ENCODE measurements at places on chromosomes 6 and 20.

DNA sequence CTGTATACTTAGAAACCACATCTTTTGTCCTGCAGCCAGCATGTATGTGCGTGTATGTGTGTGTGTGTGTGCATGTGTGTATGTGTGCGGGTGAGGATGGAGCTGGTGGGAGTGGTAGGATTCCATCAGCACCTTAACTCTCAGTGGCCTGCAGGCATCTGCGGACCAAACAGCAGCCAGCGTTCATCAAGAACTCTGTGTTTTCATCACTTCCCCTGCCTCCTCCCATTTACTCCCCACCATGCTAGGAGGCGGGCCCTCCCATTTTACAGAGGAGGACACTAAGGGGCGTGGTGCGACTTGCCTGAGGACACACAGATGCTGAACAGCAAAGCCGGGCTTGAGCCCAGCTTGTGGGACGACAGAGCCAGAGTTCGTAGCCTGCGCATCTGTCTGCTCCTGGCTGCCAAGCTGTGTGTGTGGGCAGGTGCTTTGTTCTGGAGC is 8.9 kb downstream of the VSTM2L start:
- peak; percentile 48 for DNase-seq

GRCh38 chr6:13049666-13050254 is 278.6 kb downstream of the TBC1D7 start:
- no peak for DNase-seq

DNA sequence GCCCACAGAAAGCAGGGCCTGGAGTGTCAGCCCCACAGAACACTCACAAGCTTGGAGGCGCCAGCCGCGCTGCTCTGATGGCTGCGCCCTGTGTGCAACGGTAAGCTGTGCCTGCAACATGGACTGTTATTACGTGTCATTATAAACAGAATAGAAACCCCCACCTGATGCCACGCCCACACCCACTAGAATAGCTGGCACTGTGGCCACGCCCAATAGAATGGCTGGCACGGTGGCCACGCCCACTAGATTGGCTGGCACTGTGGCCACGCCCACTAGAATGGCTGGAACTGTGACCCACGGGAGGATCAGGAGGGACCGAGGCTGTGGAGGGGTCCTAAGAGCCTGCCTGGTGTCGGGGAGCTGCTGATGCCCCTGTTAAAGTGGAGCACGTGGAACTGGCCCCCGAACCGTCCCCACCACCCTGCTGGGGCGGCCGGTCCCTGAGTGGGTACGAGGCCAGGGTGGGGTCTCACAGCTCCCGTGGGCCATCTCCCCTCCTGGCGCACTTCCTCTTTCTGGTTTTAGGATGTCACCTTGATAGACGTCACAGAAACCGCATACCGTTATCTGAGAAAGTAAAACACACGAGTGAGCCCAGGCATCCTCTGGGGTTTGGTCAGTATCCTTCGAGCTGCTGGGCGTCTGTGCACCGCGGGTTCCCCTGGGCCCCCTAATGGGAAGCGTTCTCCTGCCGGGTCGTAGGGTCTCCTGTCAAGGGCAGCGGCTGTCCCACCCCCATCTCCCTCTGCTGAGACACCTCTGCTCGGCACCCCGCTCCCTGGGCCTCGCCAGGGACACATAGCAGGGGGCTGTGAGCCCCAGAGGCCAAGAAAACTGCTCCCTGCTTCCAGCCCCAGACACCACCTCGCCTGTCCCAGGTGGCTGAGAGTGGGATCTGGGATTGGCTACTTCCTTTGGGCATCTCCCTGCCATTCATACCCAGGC is 25.4 kb downstream of the SLC17A9 start:
- peak; percentile 64 for DNase-seq

GRCh38 chr20:10652660-10653261 is 21.0 kb downstream of the JAG1 start:
- DNase-seq = no peak

DNA sequence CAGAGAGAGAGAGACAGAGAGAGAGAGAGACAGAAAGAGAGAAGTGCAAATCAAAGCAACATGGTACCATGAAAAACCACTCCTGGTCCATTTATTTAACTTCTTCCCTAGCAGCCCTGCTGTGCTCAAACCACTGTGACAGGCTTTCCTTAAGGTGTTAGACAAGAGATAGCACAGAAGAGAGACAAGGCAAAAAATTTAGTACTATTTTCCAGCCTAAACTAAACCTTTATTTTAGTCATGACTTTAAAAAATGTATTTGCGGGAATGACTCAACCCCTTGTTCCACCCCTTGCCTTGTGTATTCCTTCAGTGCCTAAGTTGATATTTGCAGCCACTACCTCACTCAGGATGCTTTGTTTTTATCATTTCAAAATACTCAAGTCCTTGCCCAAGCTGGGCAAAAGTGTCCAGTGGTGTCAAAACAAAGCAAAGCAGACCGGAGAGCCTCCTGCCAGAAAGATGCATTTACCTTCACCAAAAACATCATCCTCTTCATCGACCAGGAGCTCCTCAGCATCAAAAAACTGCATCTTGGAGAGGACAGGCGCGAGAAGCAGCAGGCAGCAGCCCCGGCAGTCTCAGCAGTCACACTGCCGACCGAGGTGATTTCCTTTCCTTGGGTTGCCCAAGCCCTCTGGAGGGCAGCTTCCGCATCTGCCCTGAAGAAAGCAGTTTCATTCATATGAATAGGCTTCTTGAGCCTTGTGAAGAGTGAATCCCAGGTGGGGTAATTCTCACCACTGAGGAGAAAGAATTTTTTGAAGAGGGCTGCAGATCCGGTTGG is at the start of gene RIPOR2:
TSS of gene RIPOR2 (minus strand) at position 595 of the 787 bp plus-strand sequence. CDS start at position 533, 62 bp downstream.
- DNase-seq = no peak

DNA sequence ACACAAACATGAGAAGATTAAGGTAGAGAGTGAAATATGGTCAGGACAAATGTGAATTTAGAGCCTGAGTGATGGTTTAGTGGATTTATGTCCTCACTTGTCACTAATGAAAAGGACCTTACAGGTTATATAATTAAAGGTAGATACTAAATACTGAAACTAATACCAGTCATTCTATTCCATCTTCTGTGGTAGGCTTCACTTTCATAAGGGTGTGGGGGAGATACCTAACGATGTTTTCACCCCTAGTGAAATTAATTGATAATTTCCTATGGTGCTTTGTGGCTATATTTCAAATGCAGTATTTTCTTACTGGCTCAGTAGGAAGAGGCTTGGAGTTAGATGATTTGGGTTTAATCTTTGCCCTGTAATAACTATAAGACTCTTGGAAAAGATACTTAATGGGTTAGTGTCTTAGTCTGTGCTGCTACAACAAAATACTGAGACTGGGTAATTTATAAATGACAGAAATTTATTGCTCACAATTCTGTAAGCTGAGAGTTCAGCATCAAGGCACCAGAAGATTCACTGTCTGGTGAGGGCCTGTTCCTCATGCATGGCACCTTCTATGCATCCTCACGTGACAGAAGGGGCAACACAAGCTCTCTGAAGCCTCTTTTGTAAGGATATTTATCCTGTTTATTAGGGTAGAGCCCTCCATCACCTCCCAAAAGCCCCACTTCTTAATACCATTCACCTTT is 21.3 kb downstream of the RNF217 start:
- no peak for DNase-seq

GRCh38 chr6:150143516-150144293 is 861 bp downstream of the PPP1R14C start:
- no peak for DNase-seq

- no peak for DNase-seq
These were observed 52.4 kb upstream of the SPDEF start for GRCh38 chr6:34608321-34609091.

- DNase-seq = no peak
These were observed 37.7 kb downstream of the KCNK17 start for GRCh38 chr6:39276379-39276995.

GRCh38 chr6:12950976-12951375 is 234.4 kb downstream of the PHACTR1 start:
- no peak for DNase-seq

GRCh38 chr6:15044146-15044882 is 201.6 kb upstream of the JARID2 start:
- DNase-seq = no peak

DNA sequence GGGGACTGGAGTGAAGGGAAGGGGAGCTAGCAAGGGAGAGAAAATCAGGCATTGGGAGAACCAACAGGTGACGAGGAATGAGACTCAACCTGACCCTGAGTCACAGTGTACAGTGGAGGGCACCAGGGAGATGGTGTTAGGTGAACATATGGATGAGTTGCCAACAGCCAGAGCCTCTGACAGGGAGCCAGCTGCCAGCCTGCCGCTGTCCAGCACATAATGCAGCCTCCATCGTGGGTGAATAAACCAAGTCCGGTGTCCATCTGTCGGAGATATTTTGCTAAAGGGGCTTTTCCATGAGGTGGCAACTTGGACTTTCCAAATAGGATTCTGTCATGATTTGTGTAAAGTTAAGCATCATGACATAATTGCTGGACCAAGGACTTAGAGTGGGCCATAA is 88.1 kb downstream of the CDH4 start:
- no peak for DNase-seq

GRCh38 chr6:144314562-144314961 is 29.4 kb downstream of the UTRN start:
- DNase-seq = no peak

GRCh38 chr6:39143238-39143930 is 28.4 kb upstream of the SAYSD1 start:
- no peak for DNase-seq

DNA sequence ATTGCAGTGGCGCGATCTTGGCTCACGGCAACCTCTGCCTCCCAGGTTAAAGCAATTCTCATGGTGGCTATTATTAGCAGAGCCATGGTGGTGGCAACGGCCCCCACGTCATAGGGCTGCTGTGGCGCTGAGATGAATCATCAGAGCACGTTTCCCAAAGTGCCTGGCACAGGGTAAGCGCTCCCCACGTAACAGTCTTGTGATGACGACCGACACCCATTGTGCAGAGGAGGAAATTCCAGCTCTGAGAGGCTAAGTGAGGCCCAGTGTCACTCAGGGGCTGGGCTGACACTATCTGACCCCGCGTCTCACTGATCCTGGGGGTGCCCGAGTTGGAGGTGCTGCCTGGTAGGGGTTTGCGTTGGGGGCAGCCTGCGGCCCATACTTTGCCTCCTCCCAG is 16.2 kb downstream of the SUN5 start:
- no peak for DNase-seq

DNA sequence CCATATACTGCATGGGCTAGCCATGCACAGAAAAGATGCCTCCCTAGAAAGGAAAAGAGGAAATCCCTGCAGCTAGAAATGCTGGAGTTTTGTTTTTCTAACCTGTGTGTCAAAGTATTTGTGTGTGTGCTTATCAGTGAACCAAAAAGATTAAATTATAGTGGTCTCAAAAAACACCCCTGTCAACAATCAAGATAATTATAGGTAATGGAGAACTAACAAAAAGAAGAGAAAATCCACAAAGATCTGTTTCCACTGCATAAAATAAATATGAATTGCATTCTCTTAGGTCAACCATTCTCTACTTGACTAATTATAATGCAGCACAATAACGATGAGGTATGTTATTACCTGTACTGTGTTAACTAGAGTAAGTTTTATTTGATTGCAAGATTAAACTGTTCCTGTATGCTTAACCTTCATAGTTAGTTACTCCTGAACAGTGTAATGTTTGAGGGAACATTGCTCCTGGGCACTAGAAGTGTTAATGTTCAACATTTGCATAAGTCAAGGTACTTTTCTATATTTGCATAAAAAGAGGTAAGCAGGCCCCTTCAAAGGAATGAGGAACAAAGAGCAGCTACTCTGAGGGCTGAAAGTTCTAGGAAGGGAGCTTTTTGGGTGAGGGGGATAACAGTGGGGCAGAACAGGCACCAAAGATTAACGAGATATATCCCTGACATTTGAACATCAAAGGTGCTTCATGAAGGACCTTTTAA is 212.1 kb downstream of the BTBD9 start:
- DNase-seq = no peak

- no peak for DNase-seq
These were observed 119.6 kb upstream of the MTHFD1L start for GRCh38 chr6:150745896-150746295.

DNA sequence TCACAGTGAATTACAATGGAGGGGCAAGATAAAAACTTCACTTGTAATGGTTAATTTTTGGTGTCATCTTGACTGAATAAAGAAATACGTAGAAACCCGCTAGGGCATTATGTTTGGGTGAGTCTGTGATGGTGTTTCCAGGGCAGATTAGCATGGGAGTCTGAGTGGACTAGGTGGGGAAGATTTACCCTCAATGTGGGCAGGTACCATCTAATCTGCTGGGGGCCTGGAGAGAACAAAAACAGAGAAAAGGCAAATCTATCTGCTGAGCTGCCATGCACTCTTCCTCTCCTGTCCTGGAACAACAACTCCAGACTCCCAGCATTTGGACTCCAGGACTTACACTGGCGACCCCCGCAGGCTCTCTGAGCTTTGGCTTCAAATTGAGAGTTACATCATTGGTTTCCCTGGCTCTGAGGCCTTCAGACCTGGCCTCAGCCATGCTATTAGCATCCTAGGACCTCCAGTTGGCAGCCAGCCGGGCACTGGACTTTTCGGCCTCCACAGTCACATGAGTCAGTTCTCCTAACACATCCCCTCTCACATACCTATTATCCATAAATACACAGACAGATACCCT is 19.7 kb downstream of the NINL start:
- DNase-seq = no peak

DNA sequence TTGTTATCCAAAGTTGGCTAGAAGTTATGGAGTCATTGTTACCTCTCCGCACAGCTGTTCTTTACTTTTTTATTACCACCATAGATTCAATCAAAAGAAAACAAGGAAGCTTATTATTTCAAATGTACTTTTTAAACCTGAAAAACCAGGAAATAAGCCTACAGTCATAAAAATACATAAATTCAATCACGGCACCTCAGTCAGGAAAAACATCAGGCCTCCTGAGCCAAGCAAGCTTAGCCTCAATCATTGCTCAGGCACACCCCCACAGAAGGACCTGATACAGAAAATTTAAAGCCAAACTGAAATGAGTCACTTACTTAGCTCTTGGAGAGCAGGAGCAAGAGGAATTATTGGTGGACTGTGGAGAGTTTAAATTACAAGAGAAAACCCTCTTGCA is 44.3 kb downstream of the MARCKS start:
- DNase-seq = no peak

GRCh38 chr6:6333501-6333900 is 13.0 kb upstream of the F13A1 start:
- no peak for DNase-seq

DNA sequence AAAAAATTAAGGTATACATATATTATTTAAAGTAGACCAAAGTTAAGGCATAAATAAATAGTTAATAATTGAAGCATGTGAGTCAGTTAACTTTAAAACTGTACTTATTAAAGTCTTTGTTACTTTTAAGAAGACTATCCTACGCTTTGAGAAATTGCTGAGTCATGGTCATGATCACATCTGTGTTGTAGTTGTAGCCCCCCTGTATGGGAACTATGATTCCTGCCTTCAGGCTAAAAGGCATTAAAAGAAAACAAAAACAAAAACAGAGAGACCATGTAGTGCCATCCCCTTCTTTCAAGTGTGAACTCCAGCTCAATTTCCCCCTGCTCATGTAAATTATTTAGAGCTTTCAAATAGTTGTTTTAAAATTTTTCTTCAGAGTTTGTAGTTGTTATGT is 123.4 kb downstream of the FLRT3 start:
- DNase-seq = no peak

- no peak for DNase-seq
These were observed 133.1 kb downstream of the LY86 start for GRCh38 chr6:6721606-6722005.
